Stomach (tissue), 19 donors: ENCODE measurements at places on chromosomes 7 and 10.

DNA sequence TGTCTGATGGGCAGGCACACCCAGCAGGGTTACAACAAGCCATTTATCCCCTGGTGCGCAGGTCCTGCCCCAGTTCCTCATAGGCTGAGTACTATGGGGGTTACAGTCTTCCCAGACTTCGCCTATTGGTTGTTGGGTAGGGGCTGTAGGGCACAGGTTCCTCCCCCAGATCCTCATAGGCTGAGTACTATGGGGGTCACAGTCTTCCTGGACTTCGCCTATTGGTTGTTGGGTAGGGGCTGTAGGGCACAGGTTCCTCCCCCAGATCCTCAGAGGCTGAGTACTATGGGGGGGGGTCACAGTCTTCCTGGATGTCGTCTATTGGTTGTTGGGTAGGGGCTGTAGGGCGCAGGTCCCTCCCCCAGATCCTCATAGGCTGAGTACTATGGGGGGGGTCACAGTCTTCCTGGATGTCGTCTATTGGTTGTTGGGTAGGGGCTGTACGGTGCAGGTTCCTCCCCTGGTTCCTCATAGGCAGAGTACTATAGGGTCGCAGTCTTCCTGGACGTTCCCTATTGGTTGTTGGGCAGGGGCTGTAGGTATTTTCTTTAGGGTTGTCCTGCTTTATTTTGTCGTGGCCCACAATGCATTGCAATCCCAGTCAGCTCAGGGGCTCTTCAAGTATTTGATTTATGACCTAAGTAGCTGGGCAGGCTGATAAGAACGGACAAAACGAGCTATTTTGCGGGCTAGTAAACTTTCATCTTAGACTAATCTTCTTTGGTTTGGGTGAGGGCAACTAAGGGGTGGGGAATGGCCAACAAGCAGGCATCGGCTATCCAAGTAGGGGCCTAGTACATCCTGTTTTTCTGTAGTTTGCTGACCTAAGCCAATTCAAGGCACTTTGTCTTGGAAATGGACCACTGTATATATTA is 3.4 kb downstream of the LRRC27 start:
- DNase-seq, result peak; percentile 82

DNA sequence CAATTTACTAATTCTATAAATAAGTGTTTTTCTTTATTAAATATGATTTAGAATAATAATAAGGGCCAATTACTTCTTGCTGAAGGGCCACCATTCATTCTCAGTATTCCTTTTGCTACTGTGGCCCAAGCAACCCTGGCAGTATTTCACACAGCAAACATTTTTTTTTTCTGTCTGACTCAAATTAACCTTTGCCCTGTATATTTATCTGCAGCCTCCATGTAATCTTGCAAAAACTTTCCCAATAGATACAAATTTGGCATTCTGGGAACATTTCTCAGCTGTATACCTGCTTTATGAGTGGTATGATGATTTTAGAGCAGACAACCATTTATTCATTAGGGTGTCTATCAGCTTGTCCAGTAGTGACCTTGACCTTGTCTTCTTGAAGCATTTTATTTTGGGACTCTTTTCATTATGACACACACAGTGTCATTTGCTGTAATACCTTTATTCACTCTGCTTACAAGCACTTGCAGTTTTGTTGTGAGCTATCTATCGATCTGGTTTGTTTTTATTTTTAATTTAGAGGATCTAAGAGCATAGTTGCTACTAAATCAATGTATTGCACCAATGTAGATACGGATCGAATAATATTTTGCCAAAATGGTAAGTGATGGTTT is 159.7 kb upstream of the PLXDC2 start:
- DNase-seq, result no peak

GRCh38 chr10:92241501-92241900 is 49.4 kb downstream of the CPEB3 start:
- no peak for DNase-seq

DNA sequence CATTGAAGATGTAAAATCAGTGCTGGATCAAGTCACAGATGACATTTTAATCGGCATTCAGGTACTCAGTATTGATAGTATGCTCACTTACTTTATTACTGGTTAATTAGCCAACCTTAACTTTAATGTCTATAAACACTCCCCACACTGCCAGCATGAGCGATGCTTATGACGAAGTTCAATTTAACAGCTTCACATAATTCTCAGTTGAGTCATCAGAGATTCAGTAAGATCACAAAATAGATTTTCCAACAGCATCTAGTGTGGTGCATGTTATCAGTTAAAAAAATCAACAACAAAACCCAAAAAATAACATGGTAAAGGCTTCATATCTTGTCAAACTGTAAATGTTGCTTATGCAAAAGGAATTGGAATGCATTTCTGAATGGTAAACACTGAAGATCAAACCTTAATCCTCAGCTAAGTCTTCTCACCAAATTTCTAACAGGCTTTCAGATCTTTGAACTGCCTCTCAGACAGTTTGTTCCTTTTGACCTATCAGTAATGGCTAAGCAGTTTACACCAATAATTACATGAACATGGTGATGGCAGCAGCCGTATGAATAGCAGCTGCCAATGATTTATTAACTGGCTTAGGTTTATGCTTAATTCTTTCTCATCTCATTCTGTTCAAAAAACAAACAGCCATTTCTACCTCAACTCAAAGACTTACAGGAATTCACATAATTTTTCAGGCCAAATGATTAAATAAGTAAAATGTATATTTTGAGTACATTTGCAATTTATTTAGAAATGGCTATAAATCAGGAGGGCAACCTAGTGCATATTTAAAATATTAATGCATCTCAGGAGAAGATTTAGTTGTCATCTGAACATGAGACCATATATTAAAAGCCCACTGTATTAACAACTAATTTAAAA is 98.5 kb downstream of the CABCOCO1 start:
- DNase-seq, result no peak

DNA sequence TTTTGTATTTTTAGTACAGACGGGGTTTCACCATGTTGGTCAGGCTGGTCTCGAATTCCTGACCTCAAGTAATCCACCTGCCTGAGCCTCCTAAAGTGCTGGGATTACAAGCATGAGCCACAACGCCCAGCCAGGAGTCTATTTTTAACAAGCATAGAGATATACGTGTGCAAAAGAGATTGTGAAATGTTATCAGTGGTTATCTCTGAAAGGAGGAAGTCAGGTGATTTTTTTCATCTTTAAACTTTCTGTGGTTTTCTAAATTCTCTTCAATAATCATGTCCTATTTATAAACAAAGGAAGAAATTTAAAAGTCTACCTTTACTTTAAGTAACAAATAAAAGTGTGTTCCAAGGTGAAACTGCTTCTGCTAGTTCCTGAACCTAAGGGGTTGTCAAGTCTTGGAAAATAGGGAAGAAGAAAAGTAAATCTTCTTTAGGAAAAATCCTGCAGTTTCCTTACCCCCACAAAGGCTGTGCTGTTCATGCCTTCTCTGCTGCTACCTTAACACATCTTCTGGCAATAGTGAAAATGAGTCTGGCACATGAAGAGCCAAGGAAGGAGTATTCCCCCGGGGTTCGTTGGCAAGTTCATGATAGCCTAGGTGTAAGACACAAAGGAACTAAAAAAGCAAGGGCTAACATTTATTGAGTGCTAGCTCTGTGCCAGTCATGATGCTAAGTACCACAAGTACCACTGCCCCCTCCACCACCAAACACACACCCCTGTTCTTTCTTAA is 51.1 kb downstream of the CYP26A1 start:
- no peak for DNase-seq

DNA sequence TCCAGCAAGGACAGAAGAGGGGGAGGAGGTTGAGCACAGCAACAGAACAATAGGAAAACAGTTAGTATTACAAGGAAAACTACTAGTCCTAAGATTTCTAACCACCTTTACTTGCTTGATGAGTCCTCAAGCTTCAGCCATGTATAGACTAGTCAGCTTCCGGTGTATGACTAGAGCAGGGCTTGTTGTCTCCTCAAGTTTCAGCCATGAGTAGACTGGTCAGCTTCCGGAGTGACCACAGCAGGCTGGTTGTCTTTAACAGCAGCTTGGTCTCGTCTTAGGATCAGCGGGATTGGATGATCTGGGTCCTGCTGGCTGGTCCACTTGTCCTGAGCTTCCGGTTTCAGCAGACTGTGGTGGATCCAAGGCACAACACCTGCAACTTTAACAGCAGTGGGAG is 10.6 kb upstream of the ZNF239 start:
- no peak for DNase-seq

GRCh38 chr10:51542853-51543252 is 156.5 kb downstream of the CSTF2T start:
- DNase-seq, result no peak

- no peak for DNase-seq
These were observed 117.8 kb upstream of the ZMIZ1 start for GRCh38 chr10:78950656-78951587.

DNA sequence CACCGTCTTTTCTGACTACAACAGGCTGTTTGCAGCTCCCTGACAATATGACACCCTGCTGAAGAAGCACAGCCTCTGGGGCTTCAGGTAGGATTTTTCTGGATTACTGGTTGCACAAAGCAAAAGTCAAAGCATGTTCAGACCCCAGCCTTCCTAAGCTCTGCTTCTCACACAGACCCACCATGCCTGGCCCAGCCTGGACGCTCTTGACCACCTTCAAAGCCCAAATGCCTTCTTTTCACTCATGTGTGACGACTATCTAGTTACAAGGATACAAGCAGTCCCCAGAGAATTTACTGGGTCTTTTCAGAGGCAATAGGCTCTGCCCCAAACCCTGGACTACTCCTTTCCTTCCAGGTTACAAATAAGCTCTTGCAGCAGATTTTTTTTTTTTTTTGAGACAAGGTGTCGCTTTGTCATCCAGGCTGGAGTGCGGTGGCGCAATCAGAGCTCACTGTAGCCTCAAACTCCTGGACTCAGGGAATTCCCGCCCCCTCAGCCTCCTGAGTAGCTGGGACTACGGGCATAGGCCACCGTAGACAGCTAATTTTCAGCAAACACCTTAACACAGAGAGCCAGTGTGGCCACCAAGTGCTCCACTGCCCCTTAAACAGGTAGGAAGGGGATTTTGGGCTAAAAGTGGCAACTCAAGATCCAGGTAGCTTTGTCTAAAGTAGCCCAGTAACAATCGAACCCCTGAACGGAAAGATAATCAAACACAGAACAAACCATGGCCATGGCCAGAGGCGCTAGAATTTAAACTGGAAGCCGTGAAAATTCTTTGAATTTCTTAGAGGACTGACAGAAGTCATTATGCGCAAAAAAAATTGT is 16.2 kb downstream of the SVIL start:
- peak; percentile 71 for DNase-seq

DNA sequence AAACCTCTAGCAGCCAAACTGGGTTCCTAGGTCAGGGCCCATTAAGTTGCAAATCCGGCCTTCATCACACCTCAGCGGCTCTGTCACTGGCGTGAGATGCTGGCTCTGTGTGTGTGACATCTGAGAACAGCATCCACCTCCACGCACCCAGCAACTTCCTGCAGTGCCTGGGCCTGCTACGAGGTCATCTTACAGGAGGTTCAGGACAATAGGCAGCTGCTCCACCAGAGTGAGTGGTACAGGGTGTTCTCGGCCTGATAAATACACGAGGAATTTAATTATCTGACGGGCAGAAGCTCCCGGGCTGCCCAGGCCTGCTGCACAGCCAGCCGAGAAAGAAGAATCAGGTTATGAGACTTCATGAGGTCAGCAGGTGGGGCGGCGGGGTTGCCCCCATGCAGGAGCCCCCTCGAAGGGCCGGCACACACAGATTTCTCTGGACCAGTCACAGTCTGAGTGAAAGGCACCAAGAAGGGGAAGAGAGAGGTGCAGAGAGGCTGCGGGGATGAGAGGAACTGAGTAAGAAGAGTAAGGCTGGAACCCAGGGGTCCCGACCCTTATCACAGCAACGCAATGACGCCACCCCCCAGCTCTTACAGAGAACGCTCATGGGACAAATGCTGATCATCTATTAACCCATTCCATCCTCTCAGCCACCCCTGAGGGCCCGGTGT is 49.3 kb downstream of the CALML3 start:
- no peak for DNase-seq

- peak; percentile 17 for DNase-seq
These were observed 244.0 kb upstream of the ZWINT start for GRCh38 chr10:56605051-56605450.

DNA sequence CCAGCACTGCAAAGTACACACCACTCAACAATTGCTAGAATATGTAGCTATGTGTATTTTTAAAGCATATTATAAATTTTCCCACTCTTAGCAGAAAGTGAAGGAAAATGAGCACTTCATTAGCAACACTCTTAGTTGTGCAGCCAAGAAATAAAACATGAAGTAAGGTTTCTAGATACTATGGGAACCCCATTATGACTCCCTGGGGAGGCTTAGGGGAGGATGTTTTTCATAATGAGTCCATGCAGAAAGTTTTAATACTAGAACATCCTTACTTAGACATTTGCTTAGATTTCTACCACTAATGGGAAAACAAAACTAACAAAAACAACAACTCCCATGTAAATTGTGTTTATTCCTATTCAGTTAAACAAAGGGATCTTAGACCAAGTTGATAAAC is 148.4 kb upstream of the HDAC9 start:
- no peak for DNase-seq

- DNase-seq, result no peak
These were observed 73.5 kb upstream of the PRR15 start for GRCh38 chr7:29490094-29490607.

DNA sequence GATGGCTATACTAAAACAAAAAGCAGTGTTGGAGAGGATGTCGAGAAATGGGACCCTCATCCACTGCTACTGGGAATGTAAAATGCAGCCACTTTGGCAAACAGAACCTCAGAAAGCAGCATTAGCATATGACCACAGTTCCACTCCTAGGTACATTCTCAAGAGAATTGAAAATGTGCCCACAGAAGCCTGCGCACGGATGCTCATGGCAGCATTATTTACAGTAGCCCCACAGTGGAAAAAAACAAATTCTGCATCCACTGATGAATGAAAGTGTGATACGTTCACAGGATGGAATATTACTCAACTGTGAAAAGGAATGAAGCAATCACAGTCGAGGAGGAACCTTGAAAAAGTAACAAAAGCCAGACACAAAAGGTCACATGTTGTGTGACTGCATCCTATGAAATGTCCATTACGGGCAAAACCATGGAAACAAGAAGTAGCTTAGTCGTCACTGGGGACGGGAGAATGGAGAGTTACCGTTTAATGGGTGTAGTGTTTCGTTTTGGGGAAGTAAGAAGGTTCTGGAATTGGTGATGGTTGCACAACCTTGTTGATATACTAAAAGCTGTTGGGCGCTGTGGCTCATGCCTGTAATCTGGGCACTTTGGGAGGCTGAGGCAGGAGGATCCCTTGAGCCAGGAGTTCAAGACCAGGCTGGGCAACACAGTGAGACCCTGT is 2.5 kb upstream of the UPK3B start:
- DNase-seq, result peak; percentile 8
